ENCODE measurements at places on chromosomes 5 and 9.

DNA sequence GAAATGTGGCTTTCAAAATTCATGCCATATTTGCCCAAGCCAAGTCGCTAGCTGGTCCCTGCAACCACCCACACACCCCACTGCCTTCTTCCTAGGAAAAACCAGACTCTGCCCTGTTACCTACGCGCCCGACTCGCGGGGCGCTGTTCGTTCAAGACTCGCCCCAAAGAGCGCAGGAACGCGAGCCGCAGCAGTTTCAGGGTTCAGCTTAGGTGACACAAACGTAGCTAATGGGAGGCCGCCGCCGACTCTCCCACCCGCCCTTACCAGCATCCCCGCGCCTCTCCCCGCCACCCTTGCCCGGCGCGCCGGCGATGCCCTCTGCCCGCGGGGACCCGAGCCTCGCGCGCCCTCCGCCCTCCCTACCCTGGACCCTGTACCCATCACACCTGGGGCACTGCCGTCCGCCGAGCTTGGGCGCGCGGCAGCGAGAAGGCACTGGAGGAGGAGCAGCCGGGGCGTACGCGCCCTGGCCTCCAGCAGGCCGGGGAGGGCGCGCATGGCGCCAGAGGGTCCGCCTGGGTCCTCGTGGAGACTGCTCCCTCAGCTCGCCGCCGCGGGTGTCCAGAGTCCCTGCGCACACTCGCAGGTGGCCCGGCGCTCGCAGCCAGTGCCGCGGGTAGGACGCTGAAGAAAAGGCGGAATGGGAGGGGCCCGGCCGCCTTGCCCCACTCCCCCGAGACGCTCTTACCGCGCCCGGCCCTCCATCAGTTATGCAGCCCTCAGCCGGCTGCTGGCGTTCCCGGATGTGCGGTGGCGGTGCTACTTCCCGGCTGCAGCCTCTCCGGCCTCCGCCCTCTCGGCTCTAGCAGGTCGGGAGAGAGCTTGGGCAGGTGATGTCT lies at the start of gene EMB:
EMB (minus strand) TSS at position 638 of the 842 bp plus-strand sequence; CDS start at position 501, 137 bp downstream.
- DNase-seq: peak; percentile 85

DNA sequence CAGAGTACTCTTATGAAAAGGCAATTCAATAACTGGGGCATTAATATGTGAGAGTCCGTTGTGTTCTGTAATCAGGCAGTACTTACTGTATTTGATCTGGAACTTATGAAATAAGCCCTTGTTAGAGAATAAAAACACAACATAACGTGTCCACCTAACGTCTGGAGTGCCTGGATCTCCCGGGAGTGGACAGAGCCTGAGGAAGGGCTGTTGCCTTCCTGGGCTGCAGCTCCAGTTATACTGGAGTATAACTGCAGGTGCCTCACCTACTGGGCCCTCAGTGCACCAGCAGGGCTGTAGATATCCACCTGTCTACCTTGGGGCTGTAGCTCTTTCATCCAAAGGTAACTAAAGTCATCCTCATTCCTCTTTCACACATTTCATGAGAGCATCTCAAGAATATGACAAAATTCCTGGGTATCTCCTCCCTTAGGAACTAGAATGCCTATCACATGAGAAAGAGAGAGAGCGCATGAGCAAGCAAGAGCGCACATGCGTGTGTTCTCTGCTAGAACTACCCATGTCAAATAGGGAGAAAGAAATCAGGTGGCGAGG lies 200.1 kb downstream of the GAPVD1 start:
- no peak for DNase-seq

DNA sequence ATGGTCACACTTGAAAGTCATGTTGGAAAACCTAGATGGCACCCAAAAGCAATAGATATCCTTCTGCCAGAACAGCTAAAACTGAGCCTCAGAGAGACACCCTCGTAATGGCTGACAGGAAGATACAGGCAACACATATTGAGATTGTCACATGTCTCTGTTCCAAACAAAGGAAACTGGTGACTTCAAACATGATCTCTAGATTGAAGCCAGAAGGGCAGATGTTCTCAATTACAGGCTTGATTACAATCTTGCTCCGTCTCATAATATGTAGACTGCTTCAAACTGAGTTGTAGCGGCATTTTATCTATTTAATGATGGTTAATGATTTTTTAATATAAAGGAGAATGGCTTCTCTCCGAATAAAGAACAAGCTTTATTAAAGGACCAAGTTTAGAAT lies 774.3 kb downstream of the KCTD16 start:
- DNase-seq: no peak

DNA sequence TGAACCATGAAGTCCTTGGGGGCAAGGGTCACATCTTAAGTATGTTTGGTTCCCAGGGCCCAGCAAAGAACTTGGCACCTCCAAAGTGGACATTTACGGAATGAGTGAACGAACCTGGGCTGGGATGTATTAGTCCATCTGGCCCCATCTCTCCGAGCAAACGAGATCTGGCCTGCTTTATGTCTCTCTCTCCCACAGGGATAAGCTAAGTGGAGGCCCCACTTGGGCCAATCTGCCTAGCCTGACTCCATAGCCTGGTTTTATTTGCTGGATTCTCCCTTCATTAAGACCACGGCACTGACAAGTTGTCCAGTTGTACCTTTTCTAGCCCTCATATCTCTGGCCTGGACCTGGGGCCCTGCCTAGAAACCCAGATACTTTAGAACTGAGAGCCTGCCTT lies 2.1 kb downstream of the TTLL11 start:
- DNase-seq: no peak

GRCh38 chr5:148569948-148570347 lies 84.4 kb downstream of the HTR4 start:
- no peak for DNase-seq

DNA sequence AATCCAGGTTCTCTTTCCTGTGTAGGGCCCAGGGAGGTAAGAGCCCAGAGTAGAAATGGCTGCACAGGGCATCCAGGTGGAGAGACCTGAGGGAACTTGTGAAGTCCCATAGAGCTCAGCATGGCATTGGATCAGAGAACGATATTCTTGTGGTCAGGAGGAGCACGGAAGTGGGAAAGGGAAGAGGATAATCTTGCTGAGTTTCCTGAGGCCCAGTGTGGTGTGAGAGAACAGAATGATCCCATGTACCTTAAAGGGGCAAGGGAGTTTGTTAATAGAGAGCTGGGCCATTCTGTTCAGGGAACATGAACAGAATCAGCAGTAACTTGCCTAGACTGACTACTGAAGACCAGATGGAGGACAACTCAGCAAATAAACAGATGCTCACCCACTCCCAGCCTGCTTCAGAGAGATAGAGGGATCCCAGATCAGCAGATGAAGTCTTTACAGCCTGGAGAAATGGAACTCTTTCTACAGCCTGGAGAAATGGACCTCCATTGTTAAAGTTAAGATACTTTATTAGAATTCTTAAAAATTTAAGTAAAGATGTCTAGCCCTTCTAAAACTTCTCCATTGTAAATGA lies 119.7 kb upstream of the ELL2 start:
- no peak for DNase-seq

GRCh38 chr9:78239506-78239905 lies 3.6 kb downstream of the CEP78 start:
- DNase-seq: no peak

GRCh38 chr9:77996696-77997095 lies 34.9 kb downstream of the GNAQ start:
- DNase-seq: no peak

- no peak for DNase-seq
These were observed 458.5 kb downstream of the RAB3C start for GRCh38 chr5:59041355-59041754.

GRCh38 chr9:87604886-87605588 lies 107.4 kb downstream of the DAPK1 start:
- DNase-seq: no peak

- DNase-seq: no peak
These were observed 41.8 kb downstream of the KCNT1 start for GRCh38 chr9:135743546-135744332.

DNA sequence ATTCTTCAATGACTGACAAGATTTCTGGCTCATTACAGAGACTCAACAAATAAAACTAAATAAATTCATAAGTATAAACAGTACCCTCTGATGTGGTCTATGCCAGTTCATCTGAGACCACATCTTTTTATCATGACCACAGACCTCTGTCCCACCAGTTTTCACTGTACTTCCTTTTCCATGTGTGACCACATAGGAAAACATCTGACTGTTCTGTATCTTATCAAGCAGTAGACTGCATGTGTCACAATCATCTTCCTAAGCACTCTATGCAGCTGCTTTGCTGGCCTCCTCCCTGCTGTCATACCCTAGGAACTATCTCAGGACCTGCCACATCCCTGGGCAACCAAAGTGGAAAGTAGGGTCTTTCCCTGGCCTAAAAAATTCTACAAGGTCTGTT lies 205.0 kb upstream of the ZNF462 start:
- no peak for DNase-seq

- DNase-seq: no peak
These were observed 9.9 kb upstream of the FBP1 start for GRCh38 chr9:94649100-94649819.

GRCh38 chr5:108728566-108729241 lies 19.0 kb upstream of the FER start:
- DNase-seq: peak; percentile 47

GRCh38 chr9:28678097-28678496 lies 1104.8 kb upstream of the C9orf72 start:
- no peak for DNase-seq

- DNase-seq: no peak
These were observed 20.5 kb downstream of the ABCA1 start for GRCh38 chr9:104907278-104907951.

- DNase-seq: no peak
These were observed 368.4 kb downstream of the MAN2A1 start for GRCh38 chr5:110058175-110058574.

GRCh38 chr9:101325053-101325452 lies 59.8 kb downstream of the BAAT start:
- no peak for DNase-seq

DNA sequence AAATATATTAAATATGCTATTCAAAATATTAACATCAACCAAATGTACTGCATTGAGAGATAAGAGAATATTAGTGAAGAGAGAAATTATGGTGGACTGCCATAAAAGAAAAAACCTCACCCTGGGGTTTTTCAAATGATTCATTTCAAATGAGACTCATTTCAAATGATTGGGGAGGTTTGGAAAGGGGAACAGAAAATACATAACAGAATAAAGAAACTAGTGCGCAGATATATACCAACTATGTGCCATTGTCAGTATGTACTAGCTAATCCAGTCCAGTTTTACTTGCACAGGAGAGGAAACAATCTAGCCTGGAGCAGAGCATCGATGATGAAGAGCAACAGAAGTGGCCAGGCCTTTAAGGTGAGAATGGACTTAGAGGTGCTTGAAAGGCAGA lies 651.6 kb upstream of the RORB start:
- DNase-seq: no peak

DNA sequence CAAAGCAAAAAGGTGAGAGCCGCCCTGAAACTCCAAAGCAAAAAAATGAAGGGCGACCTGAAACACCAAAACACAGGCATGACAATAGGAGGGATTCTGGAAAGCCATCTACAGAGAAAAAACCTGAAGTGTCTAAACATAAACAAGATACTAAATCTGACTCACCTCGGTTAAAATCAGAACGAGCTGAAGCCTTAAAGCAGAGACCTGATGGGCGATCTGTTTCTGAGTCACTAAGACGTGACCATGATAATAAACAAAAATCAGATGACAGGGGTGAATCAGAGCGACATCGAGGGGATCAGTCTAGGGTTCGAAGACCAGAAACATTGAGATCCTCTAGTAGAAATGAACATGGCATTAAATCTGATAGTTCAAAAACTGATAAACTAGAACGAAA lies 108.8 kb downstream of the NIPBL start:
- DNase-seq: no peak

- no peak for DNase-seq
These were observed 365.1 kb upstream of the TRPC7 start for GRCh38 chr5:136730426-136730825.

GRCh38 chr5:89930591-89931392 lies 478.8 kb downstream of the CETN3 start:
- no peak for DNase-seq

GRCh38 chr5:158679221-158679641 lies 420.5 kb downstream of the EBF1 start:
- DNase-seq: no peak

DNA sequence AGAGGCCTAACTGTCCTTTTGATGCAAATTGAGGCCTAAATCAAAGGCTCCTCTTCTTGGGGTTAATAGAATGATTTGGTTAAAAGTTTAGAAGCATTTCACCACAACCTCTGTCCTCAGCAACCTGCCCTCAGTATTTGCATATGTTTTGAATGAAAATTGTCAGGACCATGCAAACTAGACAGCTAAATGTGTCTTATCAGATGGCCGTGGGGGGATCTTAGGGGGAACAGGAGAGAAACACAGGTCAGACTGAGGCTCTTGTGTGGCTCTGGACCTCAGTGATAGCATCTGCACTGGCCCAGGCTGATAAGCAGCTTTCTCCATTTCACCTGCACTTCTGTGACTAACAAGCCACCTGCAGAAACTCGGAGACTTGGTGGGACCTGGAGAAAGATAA lies 49.0 kb downstream of the FOXI1 start:
- no peak for DNase-seq

GRCh38 chr5:163459462-163459818 lies 462 bp downstream of the NUDCD2 start:
- peak; percentile 11 for DNase-seq

GRCh38 chr9:117302487-117302886 lies 112.4 kb downstream of the ASTN2 start:
- DNase-seq: no peak

Measured in activated CD4-positive, alpha-beta T cell treated with anti-CD3 and anti-CD28 coated beads, Interleukin-2, Interleukin-4, amounts not matched to agents 100 ng/mL and 50 ng/mL, durations not matched to agents 16 hours and 8 hours (primary cell).